ENCODE measurements at places on chromosomes 1 and 21. TPM values are rescaled to one million over a fixed set of nuclear protein-coding genes. Genes with fewer than 3 reads are reported as not detected.
A peak's percentile ranks its signal among the peaks of the same experiment; 100 is the strongest.

The CKS1B gene
- polyA plus RNA-seq, result 36.7 TPM

The C1QC gene
- 18.0 TPM for polyA plus RNA-seq

The F3 gene
- polyA plus RNA-seq, result 30.9 TPM

The BEND5 gene
- 1.2 TPM for polyA plus RNA-seq

DNA sequence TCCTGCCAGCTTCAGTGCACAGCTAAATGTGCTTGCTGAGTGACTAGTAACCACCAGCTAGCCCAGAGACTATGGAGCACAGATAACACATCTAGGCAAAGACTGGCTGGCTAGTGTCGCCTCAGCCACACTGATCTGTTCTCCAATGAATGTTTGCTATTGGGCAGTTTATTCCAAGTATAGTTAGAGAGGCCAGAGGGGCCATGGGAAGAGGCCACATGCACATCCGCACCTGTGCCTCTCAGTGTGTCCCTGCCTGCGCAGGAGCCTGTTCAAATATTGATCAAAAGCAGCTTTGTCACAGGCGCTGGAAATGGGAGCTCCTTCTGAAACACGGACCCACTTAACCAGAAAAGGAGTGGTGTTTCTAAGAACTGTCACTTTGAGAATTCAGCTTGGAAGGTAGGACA lies 51.3 kb upstream of the ATP1A1 start:
- no peak for DNase-seq

GRCh38 chr1:210496063-210496462 lies 167.4 kb downstream of the HHAT start:
- DNase-seq, result peak; percentile 15

GRCh38 chr1:216665406-216665805 lies 57.8 kb downstream of the ESRRG start:
- DNase-seq, result no peak

DNA sequence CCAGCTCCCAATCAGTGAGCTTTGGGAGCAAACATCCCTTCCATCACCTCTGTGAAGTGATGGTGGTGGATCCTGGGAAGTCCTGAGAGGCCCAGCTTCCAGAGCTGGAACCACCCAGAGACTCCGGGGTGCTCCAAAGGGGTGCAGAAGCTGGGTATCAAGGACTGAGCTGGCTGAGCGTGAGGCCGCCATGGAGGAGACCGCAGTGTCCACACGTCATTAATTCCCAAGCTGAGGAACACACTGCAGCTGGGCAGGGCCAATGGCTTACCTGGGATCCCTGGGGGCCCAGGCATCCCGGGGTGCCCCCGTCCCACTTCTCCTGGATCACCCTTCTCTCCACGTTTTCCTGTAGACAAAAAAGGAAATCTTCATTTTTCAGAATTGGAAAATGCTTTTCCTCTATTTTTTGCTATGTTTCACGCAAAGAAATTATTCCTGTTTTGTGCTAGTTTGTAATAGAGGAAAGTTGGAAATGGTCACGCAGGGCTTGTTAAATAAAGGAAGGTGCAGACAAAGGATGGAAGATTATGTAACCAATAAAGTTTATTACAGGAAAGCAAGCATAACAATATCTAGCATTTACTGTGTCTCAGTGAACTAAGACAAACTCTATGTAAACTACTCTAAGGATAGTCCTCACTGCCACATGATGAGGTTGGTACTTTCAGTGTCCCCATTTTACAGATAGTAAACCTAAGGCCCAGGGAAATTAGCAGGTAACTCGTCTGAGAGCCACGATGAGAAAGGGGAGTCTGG lies 15.4 kb downstream of the COL9A2 start:
- no peak for DNase-seq

- no peak for DNase-seq
Observed at GRCh38 chr21:40117236-40117635, 250.0 kb downstream of the PCP4 start.

DNA sequence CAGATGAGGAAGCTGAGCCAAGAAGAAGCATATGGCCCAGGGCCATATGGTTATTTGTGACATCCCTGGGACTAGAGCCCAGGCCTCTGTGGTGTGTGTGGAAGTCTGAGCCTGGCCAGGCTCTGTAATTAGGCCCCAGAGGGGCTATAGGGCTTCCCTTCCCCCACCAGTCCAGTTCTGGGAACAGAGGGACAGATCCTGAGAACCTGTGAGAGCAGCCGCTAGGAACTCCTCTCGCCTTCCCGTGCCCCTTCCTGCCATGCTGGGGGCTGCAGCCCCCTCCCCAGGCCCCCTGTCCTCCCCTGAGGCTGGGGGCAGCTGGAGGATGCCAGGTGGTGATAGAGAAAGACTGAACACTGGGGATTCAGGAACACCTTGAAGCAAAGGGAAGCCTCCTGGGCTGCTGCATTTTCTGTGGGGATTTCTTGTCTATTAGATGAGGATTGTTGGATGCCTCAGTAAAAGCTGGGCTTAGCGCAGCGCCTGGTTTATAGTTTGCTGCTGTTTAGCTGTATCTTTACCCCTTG lies 33.3 kb downstream of the COQ8A start:
- DNase-seq, result peak; percentile 71

GRCh38 chr1:70034403-70034802 lies 171.0 kb downstream of the LRRC40 start:
- no peak for DNase-seq

DNA sequence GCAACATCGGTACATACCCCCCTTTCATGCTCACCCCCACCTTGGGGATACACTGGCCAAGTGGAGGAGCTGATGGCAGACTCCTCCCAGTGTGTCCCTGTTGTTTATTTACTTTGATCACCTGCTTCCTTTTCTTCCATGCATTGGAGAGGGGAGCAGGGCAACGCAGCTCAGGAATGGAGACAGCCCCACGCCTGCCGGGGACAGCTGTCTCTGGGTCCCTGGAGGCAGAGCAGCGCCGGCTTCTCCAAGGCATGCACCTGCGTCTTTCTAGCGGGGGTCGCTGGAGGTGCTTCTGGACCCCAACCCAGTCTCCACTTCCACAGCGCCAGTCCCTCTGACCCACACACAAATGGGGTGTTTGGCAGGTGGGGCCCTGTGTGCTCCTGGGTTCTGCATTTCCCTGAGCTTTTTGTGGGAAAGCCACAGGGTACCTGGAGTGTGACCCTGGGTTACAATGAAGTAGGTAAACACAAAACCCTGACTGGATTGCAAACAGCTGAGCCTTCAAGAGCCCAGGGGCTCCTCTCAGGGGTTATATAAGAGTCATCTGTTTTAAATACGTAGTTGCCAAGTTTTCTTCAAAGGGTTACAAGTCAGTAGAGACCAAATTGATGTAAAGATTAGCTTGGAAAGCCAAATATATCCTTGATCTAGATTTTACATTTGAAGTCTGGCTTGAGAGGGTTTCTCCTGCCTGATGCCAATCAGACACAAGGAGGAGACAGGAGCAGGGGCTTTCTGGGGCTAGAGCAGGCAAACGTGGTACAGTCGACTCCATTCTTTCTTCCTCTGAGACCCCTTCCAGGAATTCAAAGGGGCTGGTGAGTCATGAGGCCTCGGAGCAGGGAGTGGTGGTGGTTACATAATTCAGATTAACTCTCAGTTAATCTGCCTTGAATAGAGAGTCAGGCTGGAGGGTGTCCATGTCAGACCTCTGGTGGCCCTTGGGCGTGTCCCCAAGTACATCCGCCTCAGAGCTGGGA lies 4.5 kb downstream of the AJAP1 start:
- DNase-seq, result no peak

- no peak for DNase-seq
Observed at GRCh38 chr1:203999618-204000017, 73.3 kb upstream of the SOX13 start.

GRCh38 chr1:29809446-29810120 lies 573.3 kb downstream of the PTPRU start:
- no peak for DNase-seq

DNA sequence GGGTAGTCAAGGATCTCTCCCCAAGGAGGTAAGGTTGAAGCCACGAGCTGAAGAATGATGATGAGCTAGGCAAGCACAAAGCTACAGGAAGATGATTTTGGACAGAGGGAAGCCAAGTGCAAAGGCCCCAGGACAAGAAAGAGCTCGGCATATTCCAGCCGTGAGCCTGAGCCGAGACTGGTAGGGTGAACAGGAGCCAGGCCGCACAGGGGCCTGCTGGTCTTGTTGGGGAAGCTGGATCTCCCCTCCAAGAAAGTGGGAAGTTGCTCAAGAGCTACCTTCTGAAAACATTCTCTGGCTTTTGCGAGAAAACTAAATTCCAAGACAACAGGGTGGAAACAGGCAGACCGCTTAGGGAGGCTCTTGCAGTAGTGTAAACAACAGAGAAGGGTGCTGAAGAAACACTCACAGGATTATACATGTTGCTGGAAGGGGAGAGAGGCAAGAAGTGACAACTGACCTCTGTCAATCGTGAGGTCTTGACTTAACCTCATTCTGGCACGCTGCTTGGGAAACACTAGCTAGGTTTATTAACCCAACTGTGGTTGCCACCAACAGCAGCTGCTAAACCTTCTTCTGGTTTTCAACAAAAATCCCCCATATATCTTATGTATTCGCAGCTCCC lies 625.2 kb downstream of the SMYD3 start:
- no peak for DNase-seq

DNA sequence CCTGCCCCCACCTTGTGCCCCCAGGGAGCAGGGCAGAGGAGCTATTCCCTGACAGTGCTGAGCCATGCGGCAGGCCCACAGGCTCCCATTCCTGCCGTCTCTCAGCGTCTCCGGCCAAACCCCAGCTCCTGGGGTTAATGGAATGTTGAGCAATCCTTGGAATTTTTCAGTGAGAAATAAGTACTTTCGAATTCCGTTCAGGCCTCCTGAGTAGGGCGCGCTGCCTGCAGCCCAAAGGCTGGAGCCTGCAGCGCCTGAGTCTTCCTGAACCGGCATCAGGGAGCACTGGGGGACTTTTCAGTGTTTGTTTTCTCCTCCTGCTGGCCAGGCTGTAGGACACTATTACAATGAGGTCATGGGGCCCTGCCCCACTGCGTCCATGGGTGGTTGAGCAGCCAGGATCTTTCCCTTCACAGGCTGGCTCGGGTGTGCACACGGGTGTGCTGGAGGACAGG lies 33.3 kb upstream of the CSF1 start:
- peak; percentile 68 for DNase-seq

GRCh38 chr1:63124666-63125191 lies 197.6 kb upstream of the FOXD3 start:
- no peak for DNase-seq

DNA sequence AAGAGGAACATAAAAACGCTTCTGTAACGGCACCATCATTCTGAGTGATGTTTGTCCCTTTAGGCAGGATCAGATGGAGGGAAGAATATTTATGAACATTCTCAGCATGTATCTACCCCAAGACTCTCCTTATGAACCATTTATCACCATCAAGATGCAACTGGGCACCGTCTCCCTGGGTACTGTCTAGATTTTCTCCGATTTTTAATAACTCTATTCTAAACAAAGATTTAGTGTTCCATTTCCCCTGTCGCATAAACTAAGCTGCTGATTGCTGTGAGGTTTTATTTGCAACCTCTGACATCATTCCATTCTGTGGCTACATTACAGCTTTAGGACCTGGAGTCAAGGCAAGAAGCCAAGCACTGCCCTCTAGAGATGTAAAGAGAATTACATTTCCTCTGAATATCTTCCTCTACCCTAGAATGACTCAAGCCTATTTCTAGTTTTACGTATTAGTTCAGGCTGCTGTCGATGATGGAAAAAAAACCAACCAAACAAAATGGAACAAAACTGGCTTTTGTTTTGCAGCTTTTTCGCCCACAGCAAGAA lies 130.1 kb upstream of the MAP1LC3C start:
- no peak for DNase-seq

- no peak for DNase-seq
Observed at GRCh38 chr1:100483230-100483629, 54.7 kb upstream of the GPR88 start.
